NCI-H526 (cell line): ENCODE measurements at places on chromosomes 5 and 9.
A peak's percentile ranks its signal among the peaks of the same experiment; 100 is the strongest.

GRCh38 chr9:121807069-121807822 lies 155.8 kb downstream of the DAB2IP start:
- DNase-seq = no peak

DNA sequence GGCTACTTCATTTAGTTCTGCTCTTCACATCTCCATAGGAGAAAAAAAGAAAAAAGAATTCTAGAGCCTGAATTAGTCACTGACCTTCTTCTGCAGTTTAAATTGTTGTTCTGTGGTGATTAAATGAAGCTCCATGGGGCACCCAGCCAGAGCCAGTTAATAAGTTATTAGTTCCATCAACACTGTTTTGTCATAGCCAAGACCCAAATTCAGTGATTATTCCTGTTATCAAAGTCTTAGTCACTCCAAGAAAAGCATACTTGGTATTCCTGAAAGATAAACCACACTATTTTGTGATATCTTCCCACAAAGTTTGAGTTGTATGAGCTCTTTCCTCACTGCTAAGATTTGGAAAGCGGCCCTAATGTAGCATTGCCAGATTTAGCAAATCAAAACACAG lies 134.8 kb upstream of the RGMB start:
- DNase-seq = no peak

DNA sequence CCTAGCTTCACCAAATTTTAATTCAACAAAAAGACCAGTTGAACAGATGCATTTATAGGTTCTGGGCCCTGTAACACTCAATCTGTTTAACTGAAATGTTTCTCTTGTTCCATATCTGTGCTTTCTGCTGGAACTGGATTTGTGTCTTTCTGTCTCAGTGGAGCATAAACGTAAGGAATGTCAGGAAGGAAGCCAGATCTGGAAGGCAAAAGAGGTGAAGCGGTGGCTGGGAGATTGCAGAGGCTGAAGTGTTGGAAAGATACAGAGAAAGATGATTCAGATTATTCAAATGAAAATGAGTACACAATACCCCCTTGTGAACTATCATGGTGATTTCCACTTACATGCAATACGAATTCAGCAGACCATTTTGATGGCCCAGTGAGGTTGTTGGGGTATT lies 406.8 kb downstream of the BRINP1 start:
- DNase-seq = no peak

DNA sequence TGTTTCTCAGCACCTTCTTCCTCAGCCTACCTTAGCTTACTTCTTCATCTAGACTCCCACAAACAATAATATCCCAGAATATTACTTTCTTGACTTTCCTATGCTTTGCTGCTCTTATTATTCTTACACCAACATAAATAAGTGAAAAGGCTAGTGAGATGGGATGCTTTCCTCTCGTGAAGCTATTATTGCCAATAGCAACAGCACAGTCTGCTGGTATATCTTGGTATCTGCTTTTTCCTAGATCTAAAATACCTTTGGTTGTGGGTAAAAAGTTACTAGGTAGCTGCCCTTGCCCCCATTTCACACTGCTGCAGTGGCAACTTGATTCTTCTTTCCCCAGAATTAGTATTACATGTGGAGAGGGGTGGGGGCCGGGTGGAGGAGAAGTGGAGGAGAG lies 26.1 kb upstream of the GLIPR2 start:
- no peak for DNase-seq

DNA sequence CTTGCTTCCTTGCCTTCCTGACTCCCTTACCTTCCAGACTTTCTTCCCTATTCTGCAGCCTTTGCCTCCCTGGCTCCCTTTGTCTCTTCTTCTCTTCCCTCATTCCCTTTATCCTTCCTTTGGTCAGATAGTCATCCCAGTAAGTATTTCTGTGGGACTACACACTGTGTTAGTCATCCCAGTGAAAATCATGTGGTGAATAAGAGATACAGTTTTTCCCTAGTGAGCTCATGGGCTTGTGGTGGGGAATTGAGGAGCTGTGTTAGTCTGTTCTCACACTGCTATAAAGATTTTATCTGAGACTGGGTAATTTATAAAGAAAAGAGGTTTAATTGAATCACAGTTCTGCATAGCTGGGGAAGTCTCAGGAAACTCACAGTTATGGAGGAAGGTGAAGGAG lies 109.8 kb upstream of the EDIL3 start:
- DNase-seq = no peak

- peak; percentile 1 for DNase-seq
Observed at GRCh38 chr5:92380069-92380770, 997.1 kb upstream of the ARRDC3 start.

GRCh38 chr5:132506094-132506692 lies 15.6 kb upstream of the IRF1 start:
- peak; percentile 30 for DNase-seq

DNA sequence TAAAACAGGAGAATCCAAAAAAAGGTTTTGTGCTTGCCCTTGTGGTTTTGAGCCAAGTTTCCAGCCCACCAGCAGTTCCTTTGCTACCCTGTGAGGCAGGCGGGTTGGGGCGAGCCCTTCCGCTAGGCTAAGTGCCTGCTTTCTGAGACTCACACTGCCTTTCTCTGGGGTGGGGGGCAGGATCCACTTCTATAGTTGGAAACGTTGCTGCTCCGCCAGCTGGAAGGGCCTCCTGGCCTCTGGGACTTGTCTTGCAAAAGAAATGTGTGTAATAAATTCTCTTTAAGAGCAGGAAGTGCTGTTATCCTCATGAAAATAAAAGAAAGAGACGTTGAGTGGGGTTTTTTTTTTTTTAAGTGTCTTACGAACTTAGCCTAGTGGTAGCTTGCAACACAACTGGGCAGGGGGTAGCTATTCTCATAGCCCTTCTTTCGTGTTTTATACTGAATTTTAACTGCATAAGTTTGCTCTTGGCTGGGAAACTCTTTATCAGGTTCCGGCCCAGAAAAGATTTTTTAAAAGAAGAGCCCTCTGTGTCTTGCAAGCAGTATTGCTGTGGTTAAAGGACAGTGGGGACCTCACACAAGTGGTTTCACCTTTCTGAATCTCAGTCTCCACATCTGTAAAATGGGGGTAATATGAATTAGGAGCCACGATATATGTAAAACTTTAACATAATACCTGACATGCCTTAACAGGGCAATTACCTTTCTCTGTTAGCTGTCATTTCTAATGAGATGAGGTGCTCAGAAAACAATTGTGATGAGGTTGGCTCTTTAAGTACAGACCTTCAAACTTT lies 19.8 kb downstream of the JADE2 start:
- DNase-seq = no peak

GRCh38 chr9:77013932-77014596 lies 5.4 kb upstream of the FOXB2 start:
- no peak for DNase-seq

DNA sequence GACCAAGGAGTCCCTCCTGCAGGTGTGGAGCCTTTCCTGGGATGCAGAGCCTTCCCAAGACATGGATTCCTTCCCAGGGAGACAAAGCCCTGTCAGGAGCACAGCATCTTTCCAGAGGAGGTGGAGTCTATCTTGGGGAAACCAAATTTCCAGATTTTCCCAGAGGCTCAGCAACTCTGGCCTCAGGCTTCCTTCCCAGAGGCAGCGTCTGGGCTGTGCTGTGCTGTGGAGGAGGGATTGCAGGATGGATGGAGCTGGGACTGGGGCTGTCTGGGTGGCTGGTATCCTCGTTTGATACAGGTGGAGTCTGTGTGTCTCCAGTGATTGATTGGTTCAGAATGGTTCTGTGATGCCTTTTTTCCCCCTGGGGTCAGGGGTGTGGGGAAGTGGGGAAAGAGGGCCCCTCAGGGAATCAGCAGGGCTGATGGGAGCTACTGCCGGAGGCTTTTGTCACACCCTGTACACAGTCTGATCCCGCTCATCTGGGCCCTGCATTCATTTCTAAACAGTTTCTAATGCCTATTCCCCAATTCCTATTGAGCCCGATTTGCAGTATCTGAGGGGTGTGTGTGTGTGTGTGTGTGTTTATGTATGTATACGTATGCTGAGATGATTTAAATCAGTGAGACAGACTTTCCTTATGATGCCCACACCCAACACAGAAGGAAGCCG lies 16.0 kb downstream of the OR13J1 start:
- no peak for DNase-seq

GRCh38 chr5:96856371-96856770 lies 19.9 kb upstream of the ERAP2 start:
- DNase-seq = no peak

DNA sequence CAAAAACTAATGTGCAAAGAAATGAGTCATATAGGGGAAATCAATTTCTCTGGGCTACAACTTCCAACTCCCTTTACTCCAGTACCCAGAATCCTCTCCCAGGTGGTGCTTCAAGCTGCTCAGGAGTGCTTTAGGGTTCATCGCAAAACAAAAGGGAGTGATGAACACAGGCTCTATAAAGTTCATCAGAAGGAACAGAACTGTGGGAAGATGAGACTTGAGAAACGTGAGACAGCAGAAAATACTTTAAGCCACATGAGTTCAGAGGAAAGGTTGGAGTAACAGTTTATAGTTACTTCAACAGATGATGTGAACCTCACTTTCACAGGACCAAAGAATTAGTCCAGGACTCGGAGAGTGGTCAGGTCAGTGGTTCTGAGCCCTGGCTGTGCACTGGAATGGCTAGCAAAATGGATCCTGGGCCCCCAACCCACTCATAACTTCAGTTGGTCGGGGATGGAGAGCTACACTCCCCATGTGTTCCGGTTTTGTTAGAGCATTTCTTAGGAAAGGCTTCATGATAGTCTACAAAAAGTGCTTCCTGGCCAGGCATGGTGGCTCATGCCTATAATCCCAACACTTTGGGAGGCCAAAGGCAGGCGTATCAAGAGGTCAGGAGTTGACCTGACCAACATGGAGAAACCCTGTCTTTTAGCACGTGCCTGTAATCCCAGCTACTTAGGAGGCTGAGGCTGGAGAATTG lies 4.3 kb downstream of the RPL12 start:
- DNase-seq = no peak

- DNase-seq = no peak
Observed at GRCh38 chr5:180889381-180889780, 9.6 kb upstream of the BTNL8 start.

- DNase-seq = no peak
Observed at GRCh38 chr5:90641528-90641927, 82.9 kb downstream of the ADGRV1 start.

DNA sequence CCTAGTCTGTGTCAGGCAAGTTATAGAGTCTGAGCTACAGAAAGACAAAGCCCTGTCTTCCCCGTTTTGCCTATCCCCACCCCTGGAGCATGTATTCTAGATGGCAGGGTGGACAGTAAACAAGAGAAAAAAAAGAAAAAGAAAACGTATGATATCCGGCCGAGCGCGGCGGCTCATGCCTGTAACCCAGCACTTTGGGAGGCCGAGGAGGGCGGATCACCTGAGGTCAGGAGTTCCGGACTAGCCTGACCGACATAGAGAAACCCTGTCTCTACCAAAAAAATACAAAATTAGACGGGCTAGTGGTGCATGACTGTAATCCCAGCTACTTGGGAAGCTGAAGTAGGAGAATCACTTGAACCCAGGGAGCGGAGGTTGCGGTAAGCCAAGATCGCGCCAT lies 523.0 kb upstream of the CDH9 start:
- DNase-seq = no peak

GRCh38 chr9:34419716-34420504 lies 38.5 kb downstream of the FAM219A start:
- no peak for DNase-seq

GRCh38 chr5:77630114-77630680 lies 8.3 kb downstream of the OTP start:
- peak; percentile 19 for DNase-seq

GRCh38 chr9:79684059-79684458 lies 112.3 kb downstream of the TLE4 start:
- no peak for DNase-seq

GRCh38 chr5:170252720-170253350 lies 20.1 kb downstream of the C5orf58 start:
- no peak for DNase-seq

- no peak for DNase-seq
Observed at GRCh38 chr9:85182383-85182782, 512.9 kb downstream of the NTRK2 start.

- no peak for DNase-seq
Observed at GRCh38 chr5:130541617-130542221, 623.3 kb downstream of the HINT1 start.

DNA sequence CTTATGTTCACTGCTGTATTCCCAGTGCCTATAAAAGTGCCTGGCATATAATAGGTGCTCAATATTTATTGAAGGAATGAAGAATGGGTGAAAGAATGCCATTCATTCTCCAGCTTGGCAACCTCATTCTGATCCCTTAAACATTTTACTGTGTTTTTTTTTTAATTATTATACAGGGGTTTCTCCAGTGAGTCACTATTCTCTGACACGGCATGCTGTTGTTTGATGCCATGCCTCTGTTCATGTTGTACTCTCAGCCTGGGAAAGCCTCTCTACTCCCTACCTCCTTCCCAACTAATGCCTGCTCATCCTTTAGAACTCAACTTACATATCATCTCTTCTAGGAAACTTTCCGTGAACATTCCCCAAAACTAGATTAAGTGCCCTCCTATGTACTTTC lies 70.2 kb upstream of the PHF24 start:
- DNase-seq = no peak
